Type B pancreatic cell (in vitro differentiated cells): ENCODE measurements at places on chromosomes 13 and 19. TPM values are rescaled to one million over a fixed set of nuclear protein-coding genes. Genes with fewer than 3 reads are reported as not detected.

ZNF491 gene
- total RNA-seq = 3.7 and 8.8 TPM in 2 replicates

- no peaks in the 10 kb centered on the region for H3K27me3 ChIP-seq
- peak overlapping the region; percentile 84 for H3K27ac ChIP-seq
- H3K36me3 ChIP-seq = peaks cover 5% of the 10 kb centered on the region
These were observed 7.2 kb downstream of the AXL start for GRCh38 chr19:41226053-41226873.

- no peak for DNase-seq
- no peaks in the 10 kb centered on the region for H3K27me3 ChIP-seq
- H3K36me3 ChIP-seq = no peaks in the 10 kb centered on the region
- no peak overlapping the region for H3K4me3 ChIP-seq
- peaks cover 10% of the 10 kb centered on the region for H3K4me1 ChIP-seq
These were observed 1636.8 kb downstream of the PCDH9 start for GRCh38 chr13:65593298-65593874.

GRCh38 chr19:41570179-41570578 lies 5.8 kb upstream of the CEACAM21 start:
- no peak overlapping the region for H3K4me3 ChIP-seq
- peaks cover 32% of the 10 kb centered on the region for H3K27me3 ChIP-seq
- no peaks in the 10 kb centered on the region for H3K36me3 ChIP-seq
- H3K4me1 ChIP-seq = no peaks in the 10 kb centered on the region
- no peak for DNase-seq

CEACAM16 gene
- total RNA-seq = not detected in 2 replicates

FGF21 gene
- not detected in 2 replicates for total RNA-seq

- H3K4me3 ChIP-seq = no peak overlapping the region
- peaks cover 36% of the 10 kb centered on the region for H3K27me3 ChIP-seq
- peaks cover 19% of the 10 kb centered on the region for H3K4me1 ChIP-seq
- no peak overlapping the region for H3K27ac ChIP-seq
- DNase-seq = no peak
- H3K36me3 ChIP-seq = peaks cover 5% of the 10 kb centered on the region
These were observed 3.2 kb downstream of the EHD2 start for GRCh38 chr19:47716270-47716937.

- H3K27ac ChIP-seq = peak overlapping the region; percentile 80
- peak overlapping the region; percentile 95 for H3K4me3 ChIP-seq
- H3K36me3 ChIP-seq = peaks cover 26% of the 10 kb centered on the region
- no peak for DNase-seq
These were observed 574 bp downstream of the ZNF227 start for GRCh38 chr19:44212866-44213346.

DNA sequence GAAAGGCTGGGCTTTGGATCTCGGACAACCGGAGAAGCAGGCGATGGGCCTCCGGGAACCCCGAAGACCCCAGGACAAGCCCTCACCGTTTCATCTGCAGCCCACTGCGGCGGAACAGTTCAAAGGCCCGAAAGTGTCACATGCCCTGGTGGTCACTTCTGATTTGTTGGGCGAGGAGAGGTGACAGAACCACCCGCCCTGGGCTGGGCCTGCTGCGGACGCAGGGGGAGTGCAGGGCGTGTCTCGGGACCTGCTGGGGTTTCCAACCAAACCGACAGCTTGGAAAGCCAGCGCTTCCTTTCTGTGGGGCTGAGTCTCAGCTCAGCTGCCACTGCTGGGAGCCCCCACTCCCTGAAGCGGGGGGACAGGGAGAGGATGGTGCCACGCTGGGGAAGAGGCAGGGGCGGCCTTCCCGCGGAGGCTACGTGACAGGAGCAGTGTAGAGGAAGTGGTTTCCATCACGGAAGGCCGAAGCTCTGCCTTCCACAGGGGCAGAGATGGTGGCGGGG lies 22.8 kb upstream of the ZBTB7A start:
- H3K27ac ChIP-seq = no peak overlapping the region
- H3K4me1 ChIP-seq = peaks cover 6% of the 10 kb centered on the region
- H3K36me3 ChIP-seq = no peaks in the 10 kb centered on the region

GRCh38 chr13:58579468-58579867 lies 947.9 kb downstream of the PCDH17 start:
- no peaks in the 10 kb centered on the region for H3K4me1 ChIP-seq
- no peak overlapping the region for H3K4me3 ChIP-seq

EFNA2 gene
- total RNA-seq = 5.1 and 17.6 TPM in 2 replicates

DNA sequence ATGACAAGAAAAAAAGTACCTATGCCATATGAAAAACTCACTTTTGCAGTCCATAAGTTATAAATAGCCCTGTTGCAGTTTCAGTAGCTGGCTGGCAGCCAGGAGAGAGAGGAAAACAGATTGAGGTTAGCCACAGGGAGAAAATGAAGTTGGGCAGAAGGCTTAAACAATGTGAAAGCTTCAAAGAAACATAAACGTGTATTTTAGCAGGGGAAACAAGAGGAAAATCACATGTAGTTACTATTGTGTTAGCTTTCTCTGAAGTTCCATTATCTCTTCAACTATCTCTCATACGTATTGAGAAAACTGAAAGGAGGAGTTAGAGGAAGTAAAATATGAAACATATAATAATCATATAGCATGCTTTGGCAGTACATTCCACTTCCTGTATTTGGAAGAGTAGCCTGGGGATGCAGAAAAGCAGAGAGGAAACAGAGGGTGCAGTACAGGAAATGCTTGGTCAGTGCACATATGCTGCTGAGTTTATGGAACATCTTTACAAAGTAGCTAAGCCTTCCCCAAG lies 1551.1 kb downstream of the EFNB2 start:
- H3K36me3 ChIP-seq = no peaks in the 10 kb centered on the region
- no peak for DNase-seq
- peak overlapping the region; percentile 1 for H3K4me3 ChIP-seq
- no peaks in the 10 kb centered on the region for H3K27me3 ChIP-seq

DNA sequence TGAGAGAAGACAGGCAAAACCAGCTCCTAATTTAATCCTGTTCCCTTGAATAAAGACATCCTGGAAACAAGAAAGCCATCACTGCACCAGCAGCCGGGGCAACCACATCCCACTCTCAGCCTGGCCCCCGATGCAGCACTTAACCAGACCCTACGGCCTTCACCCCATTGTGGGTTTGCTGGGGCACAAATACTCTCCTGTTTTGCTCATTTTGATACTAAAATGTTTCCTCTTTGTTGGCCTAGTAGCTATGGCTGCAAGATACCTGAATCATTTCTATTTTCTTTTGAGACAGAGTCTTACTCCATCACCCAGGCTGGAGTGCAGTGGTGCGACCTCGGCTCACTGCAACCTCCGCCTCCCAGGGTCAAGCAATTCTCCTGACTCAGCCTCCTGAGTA lies 28.4 kb downstream of the ANKRD27 start:
- peaks cover 1% of the 10 kb centered on the region for H3K4me1 ChIP-seq
- H3K27me3 ChIP-seq = no peaks in the 10 kb centered on the region
- no peak overlapping the region for H3K4me3 ChIP-seq
- DNase-seq = no peak

- H3K27me3 ChIP-seq = peaks cover 6% of the 10 kb centered on the region
- no peaks in the 10 kb centered on the region for H3K36me3 ChIP-seq
- no peak overlapping the region for H3K27ac ChIP-seq
These were observed 19.4 kb upstream of the PLEKHF1 start for GRCh38 chr19:29645911-29646310.

- peaks cover 3% of the 10 kb centered on the region for H3K36me3 ChIP-seq
- peaks cover 20% of the 10 kb centered on the region for H3K4me1 ChIP-seq
- DNase-seq = no peak
- peak overlapping the region; percentile 90 for H3K4me3 ChIP-seq
- H3K27me3 ChIP-seq = no peaks in the 10 kb centered on the region
These were observed 1.9 kb downstream of the MAP1S start for GRCh38 chr19:17721111-17721628.

DNA sequence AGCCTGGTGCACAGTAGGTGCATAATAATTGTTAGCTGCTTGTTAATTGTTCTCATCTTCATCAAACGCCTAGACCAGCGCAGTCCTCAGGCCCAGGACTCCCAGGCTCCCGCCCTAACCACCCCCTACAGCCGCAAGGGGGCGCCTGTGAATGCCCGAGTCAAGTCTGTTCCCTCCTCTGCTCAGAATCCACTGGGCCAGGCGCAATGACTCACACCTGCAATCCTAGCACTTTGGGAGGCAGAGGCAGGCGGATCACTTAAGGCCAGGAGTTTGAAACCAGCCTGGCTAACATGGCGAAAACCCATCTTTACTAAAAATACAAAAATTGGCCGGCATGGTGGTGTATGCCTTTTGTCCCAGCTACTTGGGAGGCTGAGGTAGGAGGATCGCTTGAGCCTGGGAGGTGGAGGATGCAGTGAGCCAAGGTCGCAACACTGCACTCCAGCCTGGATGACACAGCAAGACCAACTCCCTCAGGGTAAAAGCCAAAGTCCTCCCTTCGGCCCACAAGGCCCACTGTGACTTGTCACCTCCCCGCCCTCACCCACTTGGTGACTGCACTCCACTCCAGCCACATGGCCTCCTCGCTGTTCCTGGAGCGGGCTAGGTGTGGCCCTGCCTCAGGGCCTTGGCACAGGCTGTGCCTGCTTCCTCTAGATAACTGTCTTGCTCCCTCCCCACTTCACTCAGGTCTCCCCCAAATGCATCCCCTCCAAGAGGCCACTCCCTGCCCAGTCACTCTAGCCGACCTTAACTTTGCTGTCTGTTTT lies 9.1 kb downstream of the ZNF653 start:
- H3K36me3 ChIP-seq = no peaks in the 10 kb centered on the region
- DNase-seq = peak; percentile 83
- H3K4me1 ChIP-seq = no peaks in the 10 kb centered on the region
- H3K4me3 ChIP-seq = no peak overlapping the region
- H3K27me3 ChIP-seq = no peaks in the 10 kb centered on the region
